ENCODE measurements at places on chromosomes 4 and X. TPM values are rescaled to one million over a fixed set of nuclear protein-coding genes. Genes with fewer than 3 reads are reported as not detected.

DNA sequence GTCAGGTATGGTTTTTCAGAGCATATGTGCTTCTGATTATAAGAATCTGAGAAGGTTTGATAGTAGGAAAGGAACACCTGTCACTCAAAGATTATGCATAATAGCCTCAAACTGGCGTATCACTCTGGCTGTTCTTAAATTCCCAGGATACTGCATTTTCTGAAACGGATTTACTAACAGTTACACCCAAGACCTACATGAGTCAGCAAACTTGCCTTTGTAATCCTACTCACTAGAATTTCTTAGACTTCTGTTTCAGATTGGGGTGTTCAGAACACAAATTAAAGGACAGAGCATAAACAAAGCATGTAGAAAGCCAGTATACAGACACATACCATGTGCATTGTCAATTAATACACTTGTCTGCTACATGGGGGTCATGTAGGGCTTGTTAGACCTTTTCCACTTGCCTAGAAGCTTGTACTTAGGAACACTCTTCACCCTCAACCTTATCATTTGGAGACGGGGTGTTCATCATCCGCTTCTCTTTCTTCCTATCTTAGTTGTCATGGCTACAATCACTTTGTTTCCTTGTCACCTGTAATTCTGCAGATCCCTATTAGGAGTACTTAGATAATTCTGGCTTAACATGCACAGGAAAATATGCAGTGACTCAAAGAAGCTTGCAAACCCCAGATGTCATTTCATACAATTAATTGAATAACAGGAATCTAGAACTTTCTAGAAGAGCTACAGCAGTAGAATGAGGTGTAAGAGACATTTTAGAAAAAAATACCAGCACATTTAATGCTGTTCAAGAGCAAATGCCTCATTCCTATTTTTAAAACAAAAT, 593.0 kb upstream of the TENM3 start:
- no peak for DNase-seq
- peaks cover 4% of the 10 kb centered on the region for H3K27me3 ChIP-seq
- H3K27ac ChIP-seq: no peak overlapping the region
- no peak overlapping the region for H3K4me3 ChIP-seq
- H3K36me3 ChIP-seq: no peaks in the 10 kb centered on the region
- peaks cover 30% of the 10 kb centered on the region for H3K4me1 ChIP-seq

The GC gene
- not detected for total RNA-seq

DNA sequence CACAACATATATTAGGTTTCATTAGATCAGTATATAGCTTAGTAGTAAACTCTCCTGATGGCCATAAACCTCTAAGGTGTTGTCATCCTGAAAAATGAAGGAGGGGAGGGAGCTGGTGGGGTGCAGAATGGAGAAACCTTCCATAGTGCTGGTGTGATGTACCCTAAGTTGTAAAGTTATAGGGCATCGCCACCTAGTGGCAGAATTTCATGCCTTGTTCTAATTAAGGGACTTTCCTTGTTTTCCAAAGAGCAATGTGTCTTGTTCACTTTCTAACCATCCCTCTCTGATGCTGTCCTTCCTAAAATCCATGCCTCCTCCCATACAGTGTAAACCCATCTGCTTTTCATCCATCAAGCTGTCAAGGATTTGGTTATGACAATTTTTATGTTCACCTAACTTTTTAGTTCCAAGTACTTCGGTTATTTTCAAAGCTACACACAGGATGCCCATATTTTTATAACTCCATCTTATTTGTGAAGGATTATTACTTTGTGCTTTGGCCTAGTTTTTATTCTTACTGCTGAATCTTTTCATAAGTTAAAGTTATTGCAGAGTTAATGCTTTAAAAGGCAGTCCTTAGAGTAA, 4.5 kb downstream of the NBDY start:
- no peak overlapping the region for H3K4me3 ChIP-seq
- H3K36me3 ChIP-seq: peaks cover 5% of the 10 kb centered on the region
- H3K27me3 ChIP-seq: no peaks in the 10 kb centered on the region

- H3K36me3 ChIP-seq: no peaks in the 10 kb centered on the region
- DNase-seq: no peak
- H3K27me3 ChIP-seq: peaks cover 10% of the 10 kb centered on the region
- no peaks in the 10 kb centered on the region for H3K4me1 ChIP-seq
- H3K27ac ChIP-seq: no peak overlapping the region
- H3K4me3 ChIP-seq: no peak overlapping the region
These were observed 29.1 kb upstream of the TRO start for GRCh38 chrX:54891573-54891972.

- no peaks in the 10 kb centered on the region for H3K27me3 ChIP-seq
- DNase-seq: no peak
- H3K4me1 ChIP-seq: no peaks in the 10 kb centered on the region
- H3K36me3 ChIP-seq: no peaks in the 10 kb centered on the region
- H3K27ac ChIP-seq: no peak overlapping the region
These were observed 71.3 kb upstream of the PDHA1 start for GRCh38 chrX:19272452-19272851.

- H3K36me3 ChIP-seq: peaks cover 13% of the 10 kb centered on the region
- H3K4me3 ChIP-seq: no peak overlapping the region
- no peak overlapping the region for H3K27ac ChIP-seq
- H3K27me3 ChIP-seq: no peaks in the 10 kb centered on the region
- peaks cover 9% of the 10 kb centered on the region for H3K4me1 ChIP-seq
These were observed 87.2 kb upstream of the MCF2 start for GRCh38 chrX:139795196-139795595.

DNA sequence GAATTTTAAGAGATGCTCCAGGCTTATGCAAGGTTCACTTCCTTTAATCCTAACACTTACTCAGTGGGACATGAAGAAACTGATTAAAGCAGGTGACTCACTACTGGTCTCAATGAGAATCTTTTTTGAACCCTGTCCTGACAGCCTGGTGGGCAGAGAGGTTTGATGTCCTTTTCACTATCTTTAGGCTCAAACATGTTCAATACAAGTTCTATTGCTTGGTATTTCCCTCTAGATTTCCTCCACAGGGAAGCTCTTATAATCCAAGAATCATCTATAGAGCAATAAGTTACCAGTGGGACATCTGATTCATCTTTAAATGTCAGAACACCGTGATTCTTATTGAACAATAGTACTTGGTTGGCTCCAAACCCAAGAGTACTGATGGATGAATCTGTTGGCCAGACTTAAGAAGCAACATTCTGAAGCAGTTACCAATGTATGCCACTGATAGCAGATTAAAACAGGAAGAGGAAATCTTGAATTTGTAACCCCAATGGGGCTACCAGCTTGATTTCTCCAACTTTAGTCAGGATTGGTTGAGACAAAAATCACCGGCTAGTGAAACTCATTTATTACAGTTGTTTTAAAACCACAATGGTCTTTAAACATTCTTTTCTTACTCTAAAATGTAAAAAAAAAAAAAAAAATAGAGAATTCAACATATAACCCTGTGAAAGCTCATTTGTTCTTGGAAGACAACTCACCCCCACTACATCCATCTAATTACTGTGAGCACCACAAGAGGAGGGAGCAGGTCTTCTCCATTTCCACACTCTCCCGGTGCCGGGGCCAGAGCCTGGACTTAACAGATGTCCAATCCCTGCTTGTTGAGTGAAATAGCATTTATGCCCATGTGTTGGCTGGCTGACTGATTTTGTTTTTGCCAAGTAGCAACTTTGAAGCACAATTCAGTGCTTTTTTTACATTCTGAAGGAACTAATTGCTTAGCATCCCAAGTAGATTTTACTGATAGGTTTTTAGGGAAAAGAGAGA, 43.3 kb downstream of the FGFBP1 start:
- DNase-seq: no peak
- no peak overlapping the region for H3K27ac ChIP-seq
- peaks cover 5% of the 10 kb centered on the region for H3K27me3 ChIP-seq
- no peaks in the 10 kb centered on the region for H3K36me3 ChIP-seq

DNA sequence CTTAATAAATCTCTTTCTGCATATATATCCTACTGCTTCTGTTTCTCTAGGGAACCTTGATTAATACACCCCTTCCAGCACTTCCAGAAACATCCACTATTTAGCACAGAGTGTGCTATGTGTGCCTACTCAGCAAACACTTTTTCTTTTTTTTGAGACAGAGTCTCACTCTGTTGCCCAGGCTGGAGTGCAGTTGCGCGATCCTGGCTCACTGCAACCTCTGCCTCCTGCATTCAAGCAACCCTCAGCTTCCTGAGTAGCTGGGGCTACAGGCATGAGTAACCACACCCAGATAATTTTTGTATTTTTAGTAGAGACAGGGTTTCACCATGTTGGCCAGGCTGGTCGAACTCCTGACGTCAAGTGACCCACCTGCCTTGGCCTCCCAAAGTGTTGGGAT, 266.9 kb upstream of the DIAPH2 start:
- H3K36me3 ChIP-seq: no peaks in the 10 kb centered on the region
- no peak for DNase-seq
- no peak overlapping the region for H3K4me3 ChIP-seq

GRCh38 chrX:121146059-121146628, 98.7 kb downstream of the GLUD2 start:
- H3K4me1 ChIP-seq: no peaks in the 10 kb centered on the region
- no peaks in the 10 kb centered on the region for H3K27me3 ChIP-seq
- H3K4me3 ChIP-seq: no peak overlapping the region
- no peak overlapping the region for H3K27ac ChIP-seq
- H3K36me3 ChIP-seq: no peaks in the 10 kb centered on the region

DNA sequence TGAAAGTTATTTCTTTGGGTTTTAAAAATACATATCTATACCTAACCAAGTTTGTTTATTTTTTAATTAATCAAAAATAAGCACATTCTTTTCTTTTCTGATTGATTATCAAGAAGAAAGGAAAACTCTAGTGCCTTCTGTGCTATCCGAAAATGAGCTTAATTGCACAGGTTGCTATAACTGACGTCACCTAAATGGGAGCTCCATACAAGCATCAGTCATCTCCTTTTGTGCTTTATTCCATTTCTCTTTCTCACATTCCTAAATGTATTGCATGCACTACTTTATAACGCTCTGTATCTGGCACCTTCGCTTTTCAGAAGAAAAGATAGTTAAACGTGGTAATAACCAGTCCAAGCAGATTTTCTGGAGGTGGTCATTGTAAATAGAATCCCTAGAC, 675.0 kb downstream of the STPG2 start:
- no peak for DNase-seq
- H3K27ac ChIP-seq: no peak overlapping the region
- H3K27me3 ChIP-seq: no peaks in the 10 kb centered on the region
- H3K4me1 ChIP-seq: no peaks in the 10 kb centered on the region
- H3K4me3 ChIP-seq: no peak overlapping the region
- no peaks in the 10 kb centered on the region for H3K36me3 ChIP-seq

The SLIT2 gene
- total RNA-seq: 168 TPM

DNA sequence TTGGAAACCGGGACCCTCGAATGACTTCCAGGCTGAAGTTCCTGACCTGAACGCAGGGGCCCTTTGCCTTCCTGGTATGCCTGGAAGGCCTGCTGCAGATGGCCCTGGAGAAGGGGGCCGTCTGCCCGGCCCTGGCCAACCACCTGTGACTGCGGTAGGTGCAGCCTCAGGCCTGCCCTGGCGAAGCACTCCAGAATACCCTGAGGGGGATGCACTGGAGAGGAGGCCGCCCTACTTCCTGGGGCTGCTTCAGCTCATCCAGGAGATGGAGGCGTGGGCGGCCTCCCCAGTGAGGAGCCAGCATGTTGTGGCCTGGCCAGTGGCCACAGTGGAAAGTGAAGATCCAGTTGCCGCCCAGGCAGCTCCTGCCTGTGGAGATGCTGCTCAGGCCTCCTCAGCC, 26.4 kb upstream of the PNMA3 start:
- DNase-seq: no peak
- peaks cover 1% of the 10 kb centered on the region for H3K27me3 ChIP-seq
- no peak overlapping the region for H3K27ac ChIP-seq
- H3K4me3 ChIP-seq: no peak overlapping the region
- peaks cover 2% of the 10 kb centered on the region for H3K4me1 ChIP-seq

DNA sequence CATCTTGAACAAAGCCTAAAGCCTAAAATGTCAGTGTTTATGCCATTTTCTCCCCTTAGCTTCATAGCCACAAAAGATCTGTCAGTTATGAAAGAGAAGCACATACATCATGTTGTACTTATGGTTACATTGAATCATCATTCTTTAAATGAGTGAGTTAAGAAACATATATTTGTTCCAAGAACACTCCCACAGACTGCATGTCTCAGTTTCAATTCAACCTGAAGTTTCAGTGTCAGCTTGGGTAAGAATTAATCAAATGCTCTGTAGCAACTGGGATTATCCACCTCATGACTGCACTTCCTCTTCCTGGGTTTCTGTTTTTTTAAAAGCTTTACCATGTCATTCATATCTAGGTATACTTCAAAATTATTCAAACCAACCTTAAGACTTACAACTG, 3.9 kb upstream of the TMPRSS11B start:
- DNase-seq: no peak
- peak overlapping the region; percentile 6 for H3K27ac ChIP-seq
- peaks cover 5% of the 10 kb centered on the region for H3K4me1 ChIP-seq
- no peaks in the 10 kb centered on the region for H3K36me3 ChIP-seq
- H3K27me3 ChIP-seq: no peaks in the 10 kb centered on the region
- H3K4me3 ChIP-seq: no peak overlapping the region

GRCh38 chr4:73860181-73860580, 7.1 kb downstream of the PF4V1 start:
- no peak overlapping the region for H3K4me3 ChIP-seq
- H3K36me3 ChIP-seq: no peaks in the 10 kb centered on the region
- H3K27ac ChIP-seq: no peak overlapping the region
- no peaks in the 10 kb centered on the region for H3K4me1 ChIP-seq
- H3K27me3 ChIP-seq: peaks cover 43% of the 10 kb centered on the region

DNA sequence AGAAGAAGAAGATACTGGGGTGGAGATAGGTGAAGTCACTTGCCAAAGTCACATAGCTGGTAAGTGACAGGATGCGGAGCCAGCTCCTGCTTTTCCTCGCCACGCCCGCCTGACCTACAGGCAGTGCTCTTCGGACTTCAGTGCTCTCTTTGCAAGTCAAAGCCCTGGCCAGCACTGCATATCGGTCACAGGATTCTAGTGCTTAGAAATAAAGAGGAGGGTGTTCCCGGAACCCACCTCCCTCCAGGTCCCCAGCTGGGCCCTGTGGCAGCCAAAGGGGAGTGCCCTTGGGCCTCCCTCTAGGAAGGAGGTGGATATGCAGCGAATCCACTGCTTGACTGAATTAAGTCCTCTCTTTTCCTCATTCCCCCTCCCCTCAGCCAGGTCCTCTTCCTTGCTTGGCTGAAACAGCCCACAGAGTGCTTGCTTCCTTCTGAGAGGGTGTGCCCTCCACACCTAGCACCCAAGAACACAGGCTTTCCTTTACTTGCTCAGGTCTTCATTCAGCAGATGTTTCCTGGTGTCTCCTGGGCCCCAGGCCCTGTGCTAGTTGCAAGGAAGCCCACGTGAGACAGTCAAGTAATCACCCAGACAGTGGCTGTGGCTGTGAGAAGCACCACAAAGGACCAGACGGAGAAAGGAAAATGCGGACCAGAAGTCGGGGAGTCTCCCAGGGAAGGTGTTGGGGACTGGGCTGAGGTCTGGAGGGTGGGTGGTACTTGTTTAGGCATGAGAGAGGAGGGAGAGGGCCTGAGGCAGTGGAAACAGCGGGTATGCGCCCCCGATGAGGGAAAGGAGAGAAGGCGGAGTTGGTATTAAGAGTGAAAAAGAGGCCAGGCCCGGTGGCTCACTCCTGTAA, 14.0 kb upstream of the HMGB3 start:
- H3K4me1 ChIP-seq: no peaks in the 10 kb centered on the region
- no peak for DNase-seq
- no peak overlapping the region for H3K27ac ChIP-seq

The ABCD1 gene
- 15.4 TPM for total RNA-seq
